ENCODE measurements at places on chromosomes 7 and 10.

DNA sequence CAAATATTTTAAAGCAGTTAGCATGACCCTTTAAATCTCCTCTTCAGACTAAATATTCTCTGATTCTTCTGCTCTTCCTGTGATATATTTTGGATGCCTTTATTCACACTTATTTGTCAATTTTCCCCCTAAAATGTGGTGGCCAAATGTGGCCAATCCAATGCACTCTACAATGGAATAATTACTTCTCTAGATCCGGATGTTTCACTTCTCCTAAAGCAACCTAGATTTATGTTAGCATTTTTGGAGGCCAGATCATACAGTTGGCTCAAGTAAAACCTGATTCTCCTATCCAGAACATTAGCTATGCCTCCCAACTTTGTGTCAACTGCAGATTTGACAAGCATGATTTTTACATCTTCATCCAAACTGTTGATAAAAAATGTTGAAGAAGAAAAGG is 153.7 kb downstream of the CREB5 start:
- no peak for DNase-seq

DNA sequence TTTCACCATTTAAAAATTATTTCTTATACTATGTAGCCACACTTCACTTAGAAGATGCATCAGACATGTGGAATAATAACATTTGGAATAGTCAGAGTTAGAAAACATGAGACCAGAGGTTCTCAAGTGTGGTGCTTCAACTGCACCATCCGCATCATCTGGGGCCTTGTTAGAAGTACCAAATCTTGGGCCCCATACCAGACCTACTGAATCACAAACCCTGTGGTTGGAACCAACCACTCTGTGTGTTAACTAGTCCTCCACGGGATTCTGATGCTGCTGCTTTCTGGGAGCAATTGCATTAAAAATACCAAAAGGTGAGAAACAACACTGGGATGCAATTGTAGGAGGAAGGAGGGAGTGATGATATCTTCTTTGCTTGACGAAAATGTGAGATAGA is 125.2 kb downstream of the GNAT3 start:
- DNase-seq = no peak

DNA sequence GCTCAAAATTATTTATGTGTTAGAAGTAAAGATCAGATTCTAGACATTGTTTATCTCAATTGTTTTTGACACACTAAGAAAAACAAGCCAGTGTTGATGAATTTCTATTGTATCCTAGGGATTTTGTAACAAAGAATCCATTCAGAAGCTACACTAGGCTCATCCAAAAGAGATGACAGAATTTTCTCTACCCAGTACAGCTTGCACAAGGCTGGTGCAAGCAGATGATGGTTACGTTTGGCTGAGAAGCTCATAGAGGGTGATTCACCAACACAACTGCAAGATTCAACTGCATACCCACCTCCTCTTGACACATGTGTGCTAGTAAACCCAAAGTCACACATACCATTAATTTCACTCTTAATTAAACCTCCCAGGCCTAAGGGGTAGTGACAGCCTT is 20.8 kb downstream of the GRM3 start:
- no peak for DNase-seq

DNA sequence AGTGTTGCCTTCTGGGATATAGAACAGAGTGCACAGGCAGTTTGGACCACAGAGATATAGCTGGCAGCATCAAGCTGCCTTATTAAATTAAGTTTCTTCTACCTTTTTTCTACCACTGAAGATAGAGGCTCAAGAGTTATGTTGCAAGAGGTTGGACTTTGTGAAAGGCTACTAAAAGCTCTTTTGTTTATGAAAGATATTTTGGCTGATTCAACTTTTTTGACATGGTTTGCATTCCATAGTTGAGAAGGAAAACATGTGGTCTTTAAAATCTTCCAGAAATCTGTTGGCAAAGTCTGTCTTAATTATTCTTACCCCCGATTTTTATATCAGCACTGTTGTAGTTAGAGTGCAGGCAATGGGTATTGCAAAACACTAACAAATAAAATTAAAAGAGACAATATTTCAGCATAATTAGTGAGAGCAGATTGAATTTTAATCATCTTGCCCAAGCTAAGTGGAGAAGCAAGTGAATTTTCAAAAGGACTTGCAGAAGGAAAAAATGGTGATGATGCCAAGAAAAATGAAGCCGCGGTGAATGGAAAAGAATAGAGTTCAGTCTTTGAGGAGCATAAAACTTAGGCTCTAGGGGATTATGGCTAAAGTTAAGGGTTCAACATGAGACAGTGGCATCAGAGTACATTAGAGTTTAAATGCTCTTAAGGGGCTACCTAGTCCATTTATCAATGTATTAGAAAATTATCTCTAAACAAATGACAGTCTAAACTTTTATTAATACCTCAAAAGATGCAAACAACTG is 450.9 kb upstream of the CNTNAP2 start:
- DNase-seq = no peak

DNA sequence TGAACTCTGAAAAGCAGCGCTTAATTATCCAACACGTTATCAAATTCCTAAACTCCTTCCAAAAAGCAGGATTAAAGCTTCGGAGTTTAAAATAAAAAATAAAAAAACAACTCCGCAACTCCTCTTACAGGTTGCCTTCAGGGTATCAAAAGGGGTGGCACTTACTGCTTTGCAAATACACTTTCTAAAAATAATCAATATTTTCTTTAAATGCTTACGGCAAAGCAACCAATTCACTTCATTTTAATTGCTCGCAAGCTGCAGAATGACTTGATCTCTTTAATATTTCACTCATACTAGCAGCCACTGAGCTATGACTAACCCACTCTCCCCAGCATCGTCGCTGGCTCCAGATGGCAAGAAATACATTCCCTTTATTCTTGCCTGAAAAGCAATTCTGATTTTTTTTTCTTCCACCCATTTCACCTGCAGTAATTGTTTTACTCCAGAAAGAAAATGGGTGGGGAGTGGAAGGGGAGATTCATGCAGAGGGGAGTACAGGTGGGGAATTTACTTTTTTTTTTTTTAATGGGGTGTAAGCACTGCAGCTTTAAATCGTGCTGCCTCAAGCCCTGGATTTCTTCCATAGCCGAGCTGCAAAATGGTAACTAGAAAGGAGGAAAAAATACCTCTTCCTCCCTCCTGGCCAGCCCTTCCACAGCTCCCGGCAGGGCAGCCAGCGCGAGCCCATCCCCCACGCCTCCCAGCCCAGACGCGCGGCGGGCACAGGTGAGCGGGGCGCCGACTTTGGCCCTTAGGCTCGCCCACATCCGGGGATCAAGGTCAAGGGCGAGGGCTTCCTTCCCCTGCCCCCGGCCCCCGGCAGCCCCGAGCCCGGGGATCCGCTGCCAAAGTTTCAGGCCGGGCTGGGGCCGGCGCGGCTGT is 54.2 kb upstream of the FHIP2A start:
- no peak for DNase-seq

DNA sequence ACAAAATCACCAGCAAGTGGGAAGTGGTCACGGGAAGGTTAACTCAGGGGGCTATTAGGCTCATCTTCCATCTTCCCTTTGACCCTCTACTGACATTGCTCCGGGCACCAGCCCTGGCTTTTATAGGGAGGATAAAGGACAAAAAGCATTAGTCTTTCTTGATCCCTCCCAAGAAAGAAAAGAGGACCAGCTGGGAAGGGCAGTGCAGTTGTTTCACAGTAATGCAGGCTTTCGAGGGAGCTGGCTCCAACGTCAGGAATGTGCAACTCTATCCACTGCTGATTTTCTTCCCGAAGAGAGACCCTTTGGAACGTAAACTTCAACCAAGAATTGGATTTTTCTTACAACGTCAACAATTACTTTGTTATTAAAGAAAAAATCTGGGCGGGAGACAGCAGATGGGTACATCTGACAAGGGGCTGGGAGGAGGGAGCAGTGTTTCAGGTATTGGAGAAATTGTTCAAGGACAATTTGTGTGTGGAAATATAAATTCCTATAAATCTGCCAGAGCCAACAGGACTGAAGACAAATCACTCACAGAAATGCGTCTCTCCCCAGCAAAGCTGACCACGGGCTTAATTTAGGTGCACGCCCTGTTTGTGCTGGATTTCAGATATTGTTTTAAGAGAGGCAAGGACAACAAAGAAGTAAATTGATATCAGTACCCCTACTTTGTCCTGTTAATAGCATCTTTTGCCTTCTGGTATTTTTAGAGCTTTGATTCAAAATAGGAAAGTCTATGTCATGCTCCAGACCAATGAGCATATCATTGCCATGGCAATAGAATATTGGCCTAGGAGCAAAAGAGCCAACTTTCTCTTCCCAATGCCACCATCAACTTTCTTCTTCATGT is 23.4 kb upstream of the ARID5B start:
- DNase-seq = no peak

- DNase-seq = no peak
Observed at GRCh38 chr7:100584683-100585510, 1.0 kb downstream of the LRCH4 start.

- DNase-seq = no peak
Observed at GRCh38 chr10:100349672-100350071, 2.6 kb downstream of the SCD start.

DNA sequence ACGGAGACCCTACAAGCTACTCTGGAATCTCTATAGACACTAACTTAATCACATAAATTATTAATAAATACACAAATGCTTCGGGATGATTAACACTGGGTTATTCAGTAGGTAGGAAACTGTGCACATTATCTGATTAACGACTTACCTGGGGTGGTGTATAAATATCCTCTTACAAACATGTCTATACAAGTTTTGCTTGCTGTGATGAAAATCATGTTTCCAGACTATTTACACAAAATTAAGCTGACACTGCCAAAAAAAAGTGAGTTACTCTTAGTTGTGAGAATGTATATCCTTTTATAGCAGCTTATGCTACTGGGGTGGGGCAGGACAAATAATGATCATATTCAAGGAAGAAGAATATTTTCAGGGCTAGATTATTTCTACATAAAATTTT is 314.6 kb downstream of the C7orf25 start:
- no peak for DNase-seq

DNA sequence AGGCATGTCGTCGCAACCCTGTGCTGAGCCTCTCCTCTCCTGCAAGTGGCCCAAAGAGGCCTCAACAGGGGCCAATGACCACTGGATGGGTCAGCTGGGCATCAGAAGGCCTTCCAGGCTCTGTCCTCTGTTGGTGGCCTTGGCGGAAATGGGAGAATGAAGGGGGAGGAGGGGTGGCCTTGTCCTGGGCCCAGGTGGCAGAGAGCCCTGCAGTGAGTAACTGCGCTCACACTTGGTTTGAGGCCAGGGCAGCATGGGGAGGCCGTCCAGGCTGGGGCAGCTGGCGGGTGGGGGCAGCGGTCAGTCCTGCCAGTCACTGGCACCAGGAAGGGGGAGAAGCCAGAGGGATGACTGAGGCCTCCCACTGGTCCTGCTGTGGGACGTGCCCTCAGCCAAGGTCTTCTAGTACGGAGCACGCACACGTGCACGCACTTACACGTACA is 59.8 kb downstream of the LHPP start:
- no peak for DNase-seq

- DNase-seq = no peak
Observed at GRCh38 chr10:70162151-70162891, 8.0 kb downstream of the SAR1A start.

DNA sequence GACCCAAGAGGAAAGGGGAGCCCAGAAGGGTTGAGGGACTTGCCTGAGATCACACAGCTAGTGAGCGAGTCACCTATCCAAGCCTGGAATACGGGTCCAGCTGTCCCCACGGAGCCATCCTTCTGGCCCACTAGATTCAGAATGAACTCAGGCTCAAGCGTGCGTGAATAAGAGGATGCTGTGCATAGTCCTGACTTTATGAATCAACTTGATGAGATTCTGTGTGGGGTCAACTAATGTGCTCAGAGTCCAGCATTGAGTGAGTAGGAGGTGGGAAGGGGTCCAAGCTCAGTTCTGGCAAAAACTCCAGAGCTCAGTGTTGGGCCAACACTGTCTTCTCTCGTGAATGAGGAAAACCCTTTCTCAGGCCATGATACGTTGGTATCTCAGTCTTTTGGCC is 41.4 kb downstream of the CAMK1D start:
- DNase-seq = no peak

GRCh38 chr7:150849204-150849775 is 3.0 kb upstream of the AOC1 start:
- no peak for DNase-seq

DNA sequence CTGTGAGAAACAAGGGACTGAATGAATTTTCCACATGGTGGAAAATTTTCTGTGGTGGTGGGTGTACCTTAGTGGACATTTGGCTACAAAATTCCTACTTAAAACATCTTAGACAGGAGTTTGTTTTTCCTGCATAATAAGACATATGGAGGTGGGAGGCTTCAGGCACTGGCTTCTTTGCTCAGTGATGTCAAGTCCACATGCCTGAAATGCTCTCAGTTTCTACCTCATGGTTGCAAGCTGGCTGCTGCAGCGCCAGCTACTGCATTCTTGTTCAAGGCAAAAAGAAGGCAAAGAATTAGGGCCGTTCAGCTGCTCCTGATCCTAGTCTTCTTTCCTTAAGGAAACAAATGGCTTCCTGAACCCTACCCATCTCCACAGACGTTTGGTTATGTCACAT is 99.9 kb upstream of the FAM204A start:
- DNase-seq = no peak

- no peak for DNase-seq
Observed at GRCh38 chr10:103507235-103508191, 14.0 kb downstream of the NEURL1 start.

- DNase-seq = no peak
Observed at GRCh38 chr10:126843299-126843934, 61.8 kb upstream of the DOCK1 start.

- no peak for DNase-seq
Observed at GRCh38 chr10:27383595-27384542, 120.2 kb upstream of the RAB18 start.

- no peak for DNase-seq
Observed at GRCh38 chr10:76337641-76338040, 906.2 kb downstream of the LRMDA start.

DNA sequence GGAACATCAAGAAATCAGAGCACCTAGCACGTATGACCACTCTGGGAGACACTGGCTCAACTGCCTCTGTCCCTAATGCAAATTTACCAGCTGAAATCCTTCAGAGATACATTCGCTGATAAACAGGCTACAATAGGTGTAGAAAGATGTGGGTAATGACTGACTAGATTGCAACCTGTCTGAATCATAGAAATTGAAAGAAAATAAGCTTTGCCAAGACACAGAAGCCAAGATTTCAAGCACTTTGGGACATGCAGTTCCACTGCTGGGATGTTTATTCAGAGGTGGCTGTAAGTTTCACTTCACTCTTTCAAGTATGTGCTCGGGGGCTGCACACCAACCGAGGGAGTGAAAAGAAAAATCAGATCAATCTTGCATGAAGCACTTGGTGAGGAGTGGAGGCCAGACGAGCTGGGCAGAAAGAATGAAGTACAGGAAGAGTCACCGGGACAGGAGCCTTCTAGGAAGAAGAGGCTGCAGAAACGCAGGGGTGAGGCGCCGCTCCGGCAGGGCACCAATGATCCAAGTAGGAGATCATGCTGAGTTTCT is 276.7 kb downstream of the PARD3 start:
- no peak for DNase-seq

Measured in right renal pelvis (tissue), 4 donors.